ENCODE measurements at places on chromosomes 12 and 14. TPM values are rescaled to one million over a fixed set of nuclear protein-coding genes. Genes with fewer than 3 reads are reported as not detected.

Gene OVCH1
- total RNA-seq = 0.64 TPM

Gene CBLN3
- 1.0 TPM for total RNA-seq

Gene KRT6A
- total RNA-seq = not detected

Gene LRTM2
- total RNA-seq = not detected

Gene OAS3
- 7.1 TPM for total RNA-seq

Gene IQSEC3
- total RNA-seq = not detected

Gene GPD1
- total RNA-seq = 54.1 TPM

Gene TNFAIP2
- 76.6 TPM for total RNA-seq
